Glutamatergic neuron (in vitro differentiated cells): ENCODE measurements at places on chromosomes 7 and 10.

DNA sequence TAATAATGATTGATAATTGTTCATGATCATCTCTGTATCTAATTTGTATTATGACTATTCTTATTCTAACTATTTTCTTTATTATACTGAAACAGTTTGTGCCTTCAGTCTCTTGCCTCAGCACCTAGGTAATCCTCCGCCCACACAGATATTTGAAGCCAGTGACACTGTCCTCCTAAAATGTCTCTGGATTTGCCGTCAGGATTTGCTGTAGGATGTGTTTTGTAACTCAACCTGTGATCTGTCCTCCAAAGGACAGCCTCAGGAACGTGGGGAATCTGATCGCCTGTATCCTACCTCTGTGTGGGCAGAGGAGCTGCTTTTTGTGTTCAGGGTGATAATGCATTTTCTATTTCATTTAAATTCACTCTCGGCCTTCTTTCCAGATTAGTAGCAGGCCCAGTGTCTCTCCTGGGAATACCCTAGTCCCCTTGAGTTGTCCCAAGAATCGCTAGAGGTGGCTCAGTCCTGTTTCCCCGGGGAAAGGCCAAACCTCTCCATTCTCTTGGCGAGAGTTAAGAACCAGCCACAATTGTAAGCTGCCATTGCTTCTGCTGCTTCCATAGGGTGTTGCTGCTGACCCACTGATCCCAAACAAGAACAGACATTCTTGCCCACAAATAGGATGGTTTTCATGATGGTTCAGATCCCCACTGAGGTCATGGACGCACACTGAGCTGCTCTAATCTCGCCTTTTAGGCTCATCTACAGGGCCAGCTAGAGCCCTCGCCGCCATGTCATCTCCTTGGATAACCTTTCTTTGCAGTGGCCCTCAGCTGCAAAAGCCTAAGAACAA, 136.2 kb upstream of the KCNMA1 start:
- no peak for DNase-seq

- DNase-seq: no peak
These were observed 52.5 kb upstream of the GLI3 start for GRCh38 chr7:42289473-42289872.

DNA sequence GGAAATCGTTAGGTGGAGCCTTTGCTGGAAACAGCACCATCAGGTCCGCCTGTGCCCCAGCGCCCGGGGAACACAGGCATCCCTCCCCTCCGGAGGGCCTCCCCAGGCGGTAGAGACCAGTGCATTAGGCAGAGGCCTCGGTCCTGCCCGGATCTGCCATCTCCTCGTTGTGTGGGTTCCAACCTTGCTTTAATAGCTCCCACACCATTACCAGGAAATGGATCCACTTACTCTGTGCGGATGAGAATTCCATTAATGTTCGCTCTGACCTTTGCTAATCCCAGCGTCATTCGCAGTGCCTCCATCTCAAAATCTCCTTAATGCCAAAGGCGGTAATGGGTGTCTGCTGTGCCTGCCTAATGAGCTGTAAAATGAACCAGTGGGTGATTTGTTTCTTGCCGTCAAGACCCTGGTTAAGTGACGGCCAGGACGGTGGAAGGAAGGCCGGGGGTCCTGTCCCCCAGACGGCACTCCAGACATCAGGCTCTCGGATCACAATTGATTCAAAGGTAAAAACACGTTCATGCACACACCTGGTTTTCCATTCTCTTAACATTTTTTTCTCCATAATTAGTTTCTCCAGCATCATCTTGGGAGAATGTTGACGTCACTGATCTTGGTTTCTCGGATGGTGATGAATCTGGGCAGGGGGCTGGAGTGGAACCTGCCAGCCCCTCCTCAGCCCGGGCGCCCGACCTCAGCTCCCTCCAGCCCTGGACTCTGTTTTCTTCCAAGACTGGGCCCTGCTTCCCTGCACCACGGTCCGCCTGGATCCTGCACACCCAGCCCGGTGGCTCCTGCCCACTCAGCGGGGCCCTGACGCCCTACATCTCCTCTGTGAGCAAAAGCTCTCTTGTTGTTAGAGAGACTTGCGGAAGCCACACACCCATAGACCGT, 22.8 kb upstream of the FAM20C start:
- no peak for DNase-seq

- DNase-seq: no peak
These were observed 401.7 kb downstream of the EXOC4 start for GRCh38 chr7:133654547-133654946.

DNA sequence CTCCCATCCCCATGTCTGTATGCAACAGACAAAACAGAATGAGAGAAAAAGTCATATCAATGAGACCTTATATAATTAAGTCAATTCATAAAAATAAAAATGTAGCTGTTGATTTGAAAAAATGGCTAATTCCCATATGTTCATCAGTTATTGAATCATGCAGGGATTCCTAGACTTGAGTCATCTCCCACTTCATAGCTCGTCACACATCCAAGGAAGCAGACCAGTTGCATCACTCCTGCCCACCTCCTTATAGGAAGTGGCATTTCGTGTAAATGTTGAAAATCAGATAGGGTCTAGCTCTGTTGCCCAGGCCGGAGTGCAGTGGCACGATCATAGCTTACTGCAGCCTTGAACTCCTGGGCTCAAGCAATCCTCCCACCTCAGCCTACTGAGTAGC, 56.1 kb upstream of the SH2B2 start:
- no peak for DNase-seq

GRCh38 chr7:155003376-155004214, 671 bp upstream of the PAXIP1 start:
- DNase-seq: peak; percentile 85

GRCh38 chr10:110977662-110978061, 58.3 kb downstream of the SHOC2 start:
- DNase-seq: no peak

GRCh38 chr7:824664-825063, 7.6 kb upstream of the SUN1 start:
- DNase-seq: no peak

GRCh38 chr10:21364196-21365114, 161.0 kb downstream of the SKIDA1 start:
- peak; percentile 48 for DNase-seq

GRCh38 chr10:20891338-20891714, 5.8 kb downstream of the NEBL start:
- no peak for DNase-seq
